ENCODE measurements at places on chromosomes 1 and 21. TPM values are rescaled to one million over a fixed set of nuclear protein-coding genes. Genes with fewer than 3 reads are reported as not detected.

DNA sequence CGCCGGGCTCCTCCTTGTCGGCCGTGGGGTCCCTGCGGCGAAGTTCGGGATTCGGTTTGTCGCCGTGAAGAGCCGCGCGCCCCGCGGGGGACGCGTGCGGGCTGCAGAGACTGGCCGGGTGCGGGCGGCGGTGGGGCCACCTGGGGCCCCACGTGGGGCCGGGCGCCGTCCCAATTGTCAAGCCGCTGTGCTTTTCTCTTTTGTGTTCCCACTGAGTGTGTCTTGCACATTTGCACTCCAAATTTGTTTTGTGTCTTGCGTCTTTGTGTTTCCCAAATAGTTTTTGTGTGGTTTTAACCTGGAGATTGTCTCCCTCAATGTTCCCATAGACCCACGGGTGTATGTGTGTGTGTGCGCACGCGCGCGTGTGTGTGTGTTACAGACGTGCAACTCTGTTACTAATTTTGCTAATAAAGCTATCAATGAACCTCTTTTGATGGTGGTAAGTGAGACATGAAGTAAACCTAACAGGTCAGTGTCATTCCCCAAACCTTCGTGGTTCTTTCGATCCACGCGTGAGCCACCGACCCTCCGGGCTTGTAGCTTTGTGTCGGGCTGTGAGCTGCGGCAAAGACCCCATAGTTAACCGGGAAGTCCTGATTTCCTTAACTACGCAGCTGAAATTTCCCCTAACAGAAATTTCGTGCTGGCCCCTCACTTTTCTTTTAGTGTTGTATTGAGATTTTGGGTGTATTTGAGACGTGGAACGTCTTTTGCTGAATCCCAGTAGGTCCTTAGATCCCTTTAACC lies 708 bp downstream of the PRDM2 start:
- peak; percentile 54 for DNase-seq

GRCh38 chr1:23521588-23521987 lies 9.4 kb downstream of the E2F2 start:
- no peak for DNase-seq

GRCh38 chr1:103283841-103284669 lies 175.7 kb upstream of the COL11A1 start:
- DNase-seq = peak; percentile 22

- no peak for DNase-seq
Observed at GRCh38 chr1:220921498-220921897, 42.3 kb downstream of the HLX start.

- DNase-seq = no peak
Observed at GRCh38 chr1:12434686-12435085, 183.3 kb downstream of the DHRS3 start.

The CASP9 gene
- 15.6 TPM for total RNA-seq

The H6PD gene
- total RNA-seq = 17.6 TPM

The TPTE gene
- total RNA-seq = not detected

The RNU1-3 gene
- total RNA-seq = not detected

The CYYR1 gene
- total RNA-seq = not detected

The ICOSLG gene
- total RNA-seq = not detected

The FAM110D gene
- 5.1 TPM for total RNA-seq

All from G401 (cell line).